Activated T-helper 2 cell treated with anti-CD3 and anti-CD28 coated beads, Interferon-gamma antibody, Interleukin-2, Interleukin-4, amounts not matched to agents 10 μg/mL and 5 μg/mL and 100 μg/mL, durations not matched to agents 14 hours and 24 hours and 36 hours (primary cell): ENCODE measurements at places on chromosomes 13 and 19.
A peak's percentile ranks its signal among the peaks of the same experiment; 100 is the strongest.

DNA sequence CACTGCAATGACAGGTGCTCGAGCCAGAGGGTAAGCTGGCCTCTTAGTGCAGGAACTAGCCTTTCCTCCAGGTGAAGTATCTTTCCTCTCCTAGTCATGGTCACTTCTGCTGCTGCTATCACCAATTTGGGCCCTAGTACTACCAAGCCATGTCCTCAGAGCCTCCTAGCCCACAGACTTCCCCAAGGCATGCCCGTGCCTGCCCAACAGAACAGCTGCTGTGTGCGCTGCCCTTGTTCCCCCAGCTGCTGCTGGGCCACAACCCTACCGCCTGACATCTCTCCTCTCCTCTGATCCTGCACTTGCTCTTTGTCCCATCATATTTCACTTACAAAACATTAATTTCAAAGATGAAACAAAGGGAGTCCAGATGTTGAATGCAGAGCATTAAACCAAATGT is 168.5 kb upstream of the FREM2 start:
- H3K4me1 ChIP-seq, result no peaks in the 10 kb centered on the region
- no peaks in the 10 kb centered on the region for H3K36me3 ChIP-seq
- H3K27ac ChIP-seq, result no peak overlapping the region
- no peaks in the 10 kb centered on the region for H3K27me3 ChIP-seq
- no peak overlapping the region for H3K4me3 ChIP-seq

DNA sequence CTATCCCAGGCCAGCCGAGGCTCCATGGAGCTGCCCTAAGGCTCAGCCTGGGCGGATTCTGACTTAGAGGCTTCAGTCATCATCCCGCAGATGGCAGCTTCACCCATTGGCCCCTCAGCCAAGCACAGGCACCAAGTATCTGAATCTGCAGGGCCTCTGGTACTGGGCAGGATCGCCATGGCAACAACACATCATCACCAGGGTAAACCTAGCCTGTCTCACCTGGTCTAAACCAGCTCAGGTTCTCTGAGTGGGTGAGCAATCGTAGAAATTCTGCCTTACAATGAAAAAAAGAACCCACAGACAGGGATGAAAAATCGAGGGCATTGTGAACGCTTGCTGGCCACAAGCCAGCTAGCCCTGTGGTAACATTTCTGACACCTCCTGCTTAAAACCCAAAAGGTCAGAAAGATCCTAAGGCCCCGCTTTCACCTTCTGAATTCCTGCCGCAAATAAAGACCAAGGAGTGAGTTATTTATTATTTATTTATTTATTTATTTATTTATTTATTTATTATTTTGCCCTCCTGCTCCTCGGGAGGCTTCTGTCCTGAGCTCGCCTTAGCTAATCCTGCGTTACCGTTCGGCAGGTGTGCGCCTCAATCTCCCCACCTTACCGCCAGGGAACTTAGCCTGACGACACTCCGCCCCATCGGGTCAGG is 12.0 kb upstream of the CEACAM21 start:
- no peak for DNase-seq
- H3K27ac ChIP-seq, result no peak overlapping the region
- peak overlapping the region; percentile 18 for H3K4me3 ChIP-seq
- peaks cover 11% of the 10 kb centered on the region for H3K27me3 ChIP-seq
- peaks cover 34% of the 10 kb centered on the region for H3K4me1 ChIP-seq

DNA sequence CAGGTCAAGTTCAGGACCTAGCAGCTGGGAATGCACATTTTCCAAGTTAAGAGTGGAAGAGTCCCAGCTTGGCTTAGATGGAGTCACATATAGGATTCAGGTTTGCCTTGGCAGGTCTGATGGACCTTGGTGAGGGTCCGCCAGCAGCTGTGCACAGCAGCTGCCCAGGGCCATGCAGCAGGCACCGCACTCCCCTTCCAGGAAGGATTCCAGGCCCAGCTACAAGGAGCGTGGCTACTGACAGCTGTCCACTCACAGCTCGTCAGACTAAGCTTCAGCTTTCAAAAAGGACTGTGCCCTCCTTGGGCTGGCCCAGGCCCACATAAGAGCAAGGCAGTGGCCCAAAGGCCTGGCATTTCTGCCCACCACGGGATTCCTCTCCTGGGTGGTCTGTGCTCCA is 68.4 kb downstream of the ALOX5AP start:
- H3K27ac ChIP-seq, result no peak overlapping the region
- H3K36me3 ChIP-seq, result no peaks in the 10 kb centered on the region
- no peaks in the 10 kb centered on the region for H3K27me3 ChIP-seq
- no peak for DNase-seq

DNA sequence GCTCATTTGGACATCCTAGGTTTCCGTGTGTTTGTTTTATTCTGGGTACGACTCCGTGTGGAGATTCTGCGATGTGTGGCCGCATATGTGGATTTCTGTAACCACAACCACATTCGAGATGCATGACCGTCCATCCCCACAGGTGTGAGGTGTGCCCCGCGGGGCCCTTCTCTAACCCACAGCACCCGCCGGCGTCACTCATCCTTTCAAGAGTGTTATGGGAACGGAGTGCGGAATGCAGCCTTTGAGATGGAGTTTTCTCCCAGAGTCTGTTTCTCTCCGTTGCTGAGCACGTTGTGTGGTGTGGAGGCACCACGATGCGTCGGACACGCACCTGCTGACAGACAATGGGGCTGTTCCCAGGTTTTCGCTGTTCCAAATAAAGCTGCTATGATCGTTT is 40.0 kb downstream of the C13orf46 start:
- no peaks in the 10 kb centered on the region for H3K36me3 ChIP-seq
- H3K4me3 ChIP-seq, result no peak overlapping the region
- H3K27ac ChIP-seq, result no peak overlapping the region
- DNase-seq, result no peak
- peaks cover 11% of the 10 kb centered on the region for H3K4me1 ChIP-seq

GRCh38 chr19:45630463-45630862 is 8.7 kb downstream of the EML2 start:
- peaks cover 14% of the 10 kb centered on the region for H3K4me1 ChIP-seq
- H3K4me3 ChIP-seq, result no peak overlapping the region
- DNase-seq, result no peak
- H3K36me3 ChIP-seq, result peaks cover 54% of the 10 kb centered on the region

DNA sequence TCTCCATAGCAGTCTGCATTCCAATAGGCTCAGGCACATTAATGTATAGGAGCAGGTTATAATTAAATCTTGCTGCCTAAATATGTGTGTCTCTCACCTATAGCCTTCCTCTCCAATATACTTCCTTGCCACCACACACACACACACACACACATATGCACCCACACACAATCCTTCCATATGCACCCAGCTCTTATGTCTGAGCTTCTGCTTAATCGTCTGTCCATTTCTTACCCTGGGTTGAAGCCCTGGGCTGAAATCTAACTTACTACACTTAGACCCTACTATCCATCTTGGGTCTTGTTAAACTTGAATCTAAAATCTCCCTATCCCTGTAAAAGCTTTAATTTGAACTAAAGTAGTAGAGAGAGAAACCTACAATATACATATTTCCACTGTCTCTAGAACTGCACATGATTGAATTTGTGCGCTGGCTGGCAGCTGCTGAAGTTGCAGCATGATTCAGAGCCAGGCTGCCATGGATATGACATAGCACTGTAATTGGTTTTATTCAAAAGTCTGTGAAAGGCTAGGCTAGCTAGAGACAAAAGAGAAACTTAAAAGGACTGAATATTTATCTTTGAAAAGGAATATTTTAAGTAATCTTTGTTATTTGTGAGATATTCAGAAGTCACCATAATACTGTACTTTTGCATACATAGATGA is 25.7 kb upstream of the FREM2 start:
- H3K36me3 ChIP-seq, result no peaks in the 10 kb centered on the region
- no peaks in the 10 kb centered on the region for H3K27me3 ChIP-seq
- DNase-seq, result no peak
- H3K4me3 ChIP-seq, result no peak overlapping the region
- H3K27ac ChIP-seq, result no peak overlapping the region

DNA sequence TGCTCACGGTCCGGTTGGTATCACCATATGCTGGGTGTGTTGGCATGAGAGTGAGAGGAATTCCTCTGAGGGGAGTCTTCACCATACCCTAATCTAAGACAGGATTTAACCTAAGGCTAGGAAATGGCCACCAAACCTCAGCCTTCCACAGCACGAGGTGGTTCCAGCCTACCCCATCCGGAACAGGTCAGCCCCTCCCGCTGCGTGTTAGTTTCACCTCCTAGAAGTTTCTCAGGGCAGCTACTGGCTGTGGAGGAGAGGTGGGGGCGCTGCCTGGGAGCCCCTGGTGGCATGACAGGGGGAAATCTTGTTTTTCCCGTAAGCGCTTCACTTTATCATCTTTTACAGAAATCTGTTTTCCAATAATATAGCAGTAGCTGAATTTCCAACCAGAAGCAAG is 55.1 kb downstream of the RGCC start:
- no peaks in the 10 kb centered on the region for H3K36me3 ChIP-seq
- no peak for DNase-seq
- H3K27ac ChIP-seq, result no peak overlapping the region
- no peaks in the 10 kb centered on the region for H3K4me1 ChIP-seq
- no peak overlapping the region for H3K4me3 ChIP-seq

GRCh38 chr13:67806796-67807195 is 576.7 kb upstream of the PCDH9 start:
- no peaks in the 10 kb centered on the region for H3K36me3 ChIP-seq
- DNase-seq, result no peak
- no peaks in the 10 kb centered on the region for H3K27me3 ChIP-seq
- H3K4me1 ChIP-seq, result no peaks in the 10 kb centered on the region
- no peak overlapping the region for H3K4me3 ChIP-seq

- no peak overlapping the region for H3K27ac ChIP-seq
- no peak overlapping the region for H3K4me3 ChIP-seq
- DNase-seq, result no peak
Measured at GRCh38 chr13:101341464-101341863, 74.8 kb downstream of the NALCN start.

- peaks cover 15% of the 10 kb centered on the region for H3K4me1 ChIP-seq
- no peaks in the 10 kb centered on the region for H3K36me3 ChIP-seq
- H3K27me3 ChIP-seq, result peaks cover 50% of the 10 kb centered on the region
- DNase-seq, result no peak
Measured at GRCh38 chr19:11418094-11418548, 993 bp downstream of the RGL3 start.

GRCh38 chr13:21738630-21739029 is 67.8 kb downstream of the FGF9 start:
- H3K4me1 ChIP-seq, result no peaks in the 10 kb centered on the region
- no peak overlapping the region for H3K4me3 ChIP-seq
- H3K36me3 ChIP-seq, result no peaks in the 10 kb centered on the region

DNA sequence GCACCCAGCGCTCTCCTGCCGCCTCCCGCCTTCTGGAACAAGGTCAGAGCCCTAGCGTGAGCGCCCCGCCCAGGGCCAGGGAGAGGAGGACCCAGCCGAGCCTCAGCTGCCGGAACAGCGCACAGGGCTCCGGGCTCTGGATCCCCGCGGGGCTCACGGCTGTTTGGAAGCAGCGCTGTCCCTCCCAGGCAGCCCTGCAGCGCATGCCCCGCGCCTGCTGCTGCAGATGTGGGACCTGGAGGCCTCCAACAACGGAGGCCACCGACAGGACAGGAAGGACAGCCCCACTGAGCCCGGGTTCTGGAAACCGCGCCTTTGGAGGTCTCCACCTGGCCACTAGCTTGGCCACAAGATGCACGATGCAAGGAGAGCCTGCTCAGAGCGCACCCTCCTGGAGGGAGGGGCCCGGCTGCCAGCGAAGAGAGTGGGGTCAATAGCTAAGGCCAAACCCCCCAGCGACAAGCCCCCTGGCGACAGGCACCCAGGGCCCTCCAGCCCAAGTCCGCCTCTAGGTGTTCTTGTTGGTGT is 12.6 kb downstream of the ZSCAN18 start:
- H3K27me3 ChIP-seq, result no peaks in the 10 kb centered on the region
- no peak overlapping the region for H3K27ac ChIP-seq
- no peak for DNase-seq
- H3K4me3 ChIP-seq, result no peak overlapping the region

DNA sequence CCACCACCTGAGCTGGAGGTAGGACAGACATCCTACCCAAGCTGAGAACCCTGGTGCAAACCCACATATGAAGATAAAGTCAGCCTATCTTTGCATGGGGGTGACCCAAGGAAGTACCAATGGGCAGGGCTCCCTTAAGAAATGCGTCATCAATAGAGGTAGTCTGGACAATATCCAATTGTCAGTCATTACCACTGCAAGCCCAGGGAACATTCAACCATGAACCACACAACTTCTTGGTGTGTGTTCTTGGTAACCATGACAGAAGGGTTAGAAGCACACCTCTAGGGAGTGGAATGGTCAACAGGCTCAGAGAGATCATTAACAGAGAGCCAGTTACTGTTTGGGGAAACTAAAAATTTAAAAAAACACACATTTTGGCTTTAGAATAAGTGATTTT is 34.7 kb upstream of the DOCK9 start:
- no peak overlapping the region for H3K27ac ChIP-seq
- no peak for DNase-seq
- H3K36me3 ChIP-seq, result no peaks in the 10 kb centered on the region
- H3K27me3 ChIP-seq, result no peaks in the 10 kb centered on the region
- peaks cover 18% of the 10 kb centered on the region for H3K4me1 ChIP-seq
- no peak overlapping the region for H3K4me3 ChIP-seq

DNA sequence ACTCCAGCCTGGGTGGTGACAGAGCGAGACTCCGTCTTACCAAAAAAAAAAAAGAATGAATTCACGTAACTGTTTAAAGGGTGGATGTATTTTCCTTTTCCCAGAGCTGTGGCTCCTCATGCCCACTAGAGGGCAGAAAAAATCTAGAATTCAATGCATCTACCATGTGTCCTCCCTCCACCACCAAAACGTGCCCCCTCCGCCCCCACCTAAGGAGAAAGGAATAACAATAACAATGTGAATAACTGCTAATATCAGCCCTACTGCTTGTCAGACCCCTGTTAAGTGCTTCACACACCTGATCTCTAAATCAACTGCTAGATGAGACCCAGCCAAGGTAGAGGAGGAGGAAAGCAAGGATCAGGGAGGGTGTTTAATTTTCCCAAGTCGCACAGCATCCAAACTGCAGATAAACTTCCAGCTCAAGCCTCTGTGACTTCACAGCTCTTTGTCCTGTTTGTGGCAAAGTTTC is 20.2 kb upstream of the PNMA8B start:
- no peaks in the 10 kb centered on the region for H3K36me3 ChIP-seq
- DNase-seq, result no peak
- no peak overlapping the region for H3K4me3 ChIP-seq
- peaks cover 25% of the 10 kb centered on the region for H3K4me1 ChIP-seq
- peaks cover 22% of the 10 kb centered on the region for H3K27me3 ChIP-seq
- H3K27ac ChIP-seq, result no peak overlapping the region
